ENCODE measurements at places on chromosomes 4 and X.

DNA sequence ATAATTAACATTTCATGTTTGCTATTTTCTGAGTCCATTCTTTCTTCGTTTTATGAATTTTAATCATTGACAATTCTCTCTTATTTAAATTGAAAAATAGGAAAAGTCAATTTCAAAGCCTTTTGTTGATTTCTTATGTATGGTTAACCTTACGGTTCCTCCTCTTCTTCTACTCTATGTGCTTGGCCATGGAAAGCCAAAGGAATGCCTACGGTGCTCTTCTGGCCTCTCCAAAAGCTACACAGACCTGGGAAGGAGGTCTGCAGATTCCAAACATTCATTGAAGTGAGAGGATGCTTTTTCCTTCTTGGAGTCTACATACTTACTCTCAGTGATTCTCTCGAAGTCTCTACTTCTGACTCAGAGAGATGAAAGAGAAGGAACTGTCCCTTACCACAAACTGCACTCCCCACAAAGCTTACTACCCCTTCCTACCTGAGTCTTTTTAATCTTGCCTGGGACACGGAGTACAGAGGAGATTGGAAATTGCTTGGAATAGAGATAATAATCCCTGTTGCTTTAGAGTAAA lies 863.1 kb upstream of the FTHL17 start:
- no peak for DNase-seq

DNA sequence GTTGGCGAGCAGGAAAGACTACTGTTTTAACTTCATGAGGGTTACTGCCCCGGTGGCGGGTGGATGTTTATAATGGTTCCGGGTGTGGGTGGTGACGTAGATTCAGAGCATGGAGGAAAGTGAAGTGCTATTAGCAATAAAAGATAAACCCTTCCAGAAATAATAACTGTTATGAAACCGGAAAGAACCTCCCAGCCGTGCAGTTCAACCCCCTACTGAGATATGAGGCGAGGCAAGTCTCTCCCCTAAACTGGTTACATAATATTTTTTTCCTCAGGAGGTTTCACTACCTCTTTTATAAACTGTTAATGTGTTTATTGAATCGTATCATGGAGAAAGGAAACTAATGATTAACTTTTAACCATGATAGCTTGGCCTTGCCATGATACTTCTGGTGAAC lies 33.9 kb upstream of the STIM2 start:
- peak; percentile 45 for DNase-seq

DNA sequence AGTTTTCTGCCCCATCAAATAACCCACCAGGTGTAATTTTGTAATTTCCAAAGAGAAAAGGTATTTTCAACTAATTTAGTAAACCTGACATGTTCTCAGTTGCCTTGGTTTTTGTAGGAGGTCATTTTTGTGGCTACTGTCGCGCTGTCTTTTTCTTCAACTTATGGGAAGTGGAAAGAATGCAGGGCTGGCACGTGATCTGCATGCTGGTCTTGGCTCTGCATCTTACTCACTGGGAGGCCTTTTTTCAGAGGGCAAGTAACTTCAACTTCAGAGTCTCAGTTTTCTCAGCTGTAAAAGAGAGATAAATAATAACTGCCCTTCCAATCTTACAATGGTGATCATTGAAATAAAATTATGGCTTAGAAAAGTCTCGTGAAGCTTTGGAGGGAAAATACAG lies 109.9 kb upstream of the SMIM10 start:
- peak; percentile 2 for DNase-seq

GRCh38 chr4:183872531-183872930 lies 32.6 kb upstream of the STOX2 start:
- DNase-seq: no peak

DNA sequence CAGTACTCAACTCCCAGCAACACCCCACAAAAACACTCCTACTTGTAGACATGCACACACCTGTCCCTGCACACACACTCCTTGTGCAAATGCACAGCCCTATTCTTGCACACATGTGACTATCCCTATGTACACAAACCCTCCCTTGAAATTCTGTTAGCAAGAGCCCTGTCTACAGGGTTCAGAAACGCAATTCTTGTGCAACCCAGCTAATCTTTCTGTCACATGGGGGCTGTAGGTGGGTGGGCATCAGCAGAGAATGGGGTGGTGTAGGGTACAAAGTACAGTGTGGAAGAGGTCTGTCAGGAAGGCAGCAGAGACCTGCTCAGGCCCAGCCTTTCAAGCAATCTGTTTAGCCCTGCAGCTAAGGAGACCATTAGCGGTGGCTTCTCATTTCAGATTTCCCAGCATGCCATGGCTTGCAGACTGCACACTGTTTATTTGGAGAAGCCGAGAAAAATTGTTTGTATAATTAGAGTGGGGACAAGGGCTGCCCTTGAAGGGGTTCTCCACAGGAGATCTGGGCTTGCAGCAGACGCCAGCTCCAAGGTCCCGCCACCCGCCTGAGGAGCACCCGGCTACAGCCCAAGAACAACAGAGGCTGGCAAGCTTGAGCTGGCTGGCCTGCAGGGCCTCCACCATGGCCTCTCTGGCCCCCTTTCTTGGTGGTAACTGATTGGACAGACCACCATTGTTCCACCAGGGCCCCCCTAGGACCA lies 144.0 kb upstream of the PJA1 start:
- no peak for DNase-seq

GRCh38 chrX:41148553-41148952 lies 63.3 kb downstream of the USP9X start:
- no peak for DNase-seq

DNA sequence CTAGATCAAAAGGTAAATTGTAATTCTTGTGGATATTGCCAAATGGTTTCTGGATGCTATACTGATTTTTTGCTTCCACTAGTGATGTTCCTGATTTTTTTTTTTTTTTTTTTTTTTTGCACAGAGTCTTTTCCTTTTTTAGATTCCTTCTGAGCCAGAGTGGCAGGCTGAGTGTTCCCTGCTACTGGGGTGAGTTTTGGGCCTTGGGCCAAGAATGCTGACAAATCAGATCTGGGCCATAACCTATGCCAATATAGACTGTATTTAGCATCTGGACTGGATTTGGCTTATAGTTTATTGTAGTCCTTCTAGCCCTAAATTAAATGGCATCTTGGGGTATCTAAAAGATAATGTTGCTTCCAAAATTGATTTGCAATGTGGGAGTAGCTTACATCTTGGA lies 52.8 kb downstream of the REPS2 start:
- DNase-seq: no peak

DNA sequence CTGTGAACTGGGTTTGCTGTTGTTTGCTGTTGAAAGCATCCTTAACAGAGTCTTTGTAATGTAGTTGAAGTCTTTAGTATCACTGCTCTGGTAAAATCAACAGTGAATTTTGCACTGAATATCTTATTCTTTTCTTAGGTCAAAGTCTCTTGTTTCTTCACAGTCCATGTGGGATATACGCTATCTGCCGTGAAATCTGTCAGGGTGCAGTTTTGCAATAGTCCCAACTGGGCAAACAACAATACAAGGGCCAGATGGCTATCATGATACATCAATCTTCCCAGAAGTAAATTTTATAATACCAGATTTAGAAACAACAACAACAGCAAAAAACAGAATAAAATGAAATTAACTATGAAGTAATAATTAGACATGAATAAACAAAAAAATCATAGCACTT lies 123.5 kb downstream of the PPARGC1A start:
- DNase-seq: no peak

DNA sequence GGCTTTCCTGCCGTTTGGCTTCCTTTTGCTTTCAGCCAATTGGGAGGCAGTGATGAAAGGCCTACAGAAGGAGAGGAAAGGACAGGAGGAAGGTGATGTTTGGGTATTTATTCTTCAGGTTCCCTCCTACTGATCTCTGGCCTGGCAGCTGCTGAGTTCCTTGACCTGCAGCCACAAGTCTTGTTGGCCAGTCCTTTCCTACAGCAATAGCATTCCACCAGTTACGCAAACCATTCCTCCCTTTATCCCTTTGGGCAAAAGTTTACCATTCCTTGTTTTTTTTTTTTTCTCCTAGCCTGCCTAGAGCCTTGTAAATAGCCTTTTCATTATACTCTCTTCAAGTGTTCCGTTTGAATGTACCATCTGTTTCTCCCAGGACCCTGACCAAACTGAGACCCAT lies 198.1 kb upstream of the FTHL17 start:
- no peak for DNase-seq

DNA sequence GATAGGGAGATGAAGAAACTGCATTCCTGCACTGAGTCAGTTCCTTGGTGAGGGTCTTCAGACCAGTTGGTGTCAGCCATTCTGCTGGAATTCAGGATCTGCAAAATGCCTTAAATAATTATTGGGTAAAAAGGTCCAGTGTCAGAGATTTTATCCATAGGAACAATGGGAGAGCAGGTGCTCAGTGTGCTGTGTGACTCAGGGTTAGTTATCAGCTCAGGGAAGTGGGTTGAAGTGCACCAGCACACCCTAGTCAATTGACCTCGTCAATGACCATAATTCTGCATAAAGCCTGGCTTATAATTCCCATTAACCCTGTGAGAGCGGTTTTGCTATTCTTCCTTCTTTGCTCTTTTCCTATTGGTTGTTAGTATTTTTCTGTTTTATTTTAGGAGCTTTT lies 37.3 kb downstream of the HERC6 start:
- no peak for DNase-seq

- no peak for DNase-seq
These were observed 153.0 kb downstream of the ASB9 start for GRCh38 chrX:15116900-15117299.

- DNase-seq: no peak
These were observed 13.6 kb upstream of the CLNK start for GRCh38 chr4:10698172-10698571.

DNA sequence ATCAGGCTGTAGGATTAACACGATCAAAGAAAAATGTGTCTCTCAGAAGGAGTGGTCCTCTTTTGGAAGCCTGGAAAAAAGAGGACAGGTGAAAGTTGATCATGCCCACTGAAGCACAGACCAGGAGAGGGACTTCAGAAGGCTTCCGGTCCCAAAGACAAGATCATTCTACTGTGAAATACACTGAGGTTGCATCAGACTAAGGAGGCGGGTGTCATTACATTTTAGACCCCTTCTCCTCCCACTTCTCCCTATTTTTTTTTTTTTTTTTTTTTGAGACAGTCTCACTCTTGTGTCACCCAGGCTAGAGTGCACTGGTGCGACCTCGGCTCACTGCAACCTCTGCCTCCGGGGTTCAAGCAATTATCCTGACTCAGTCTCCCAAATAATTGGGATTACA lies 67.5 kb downstream of the RBM47 start:
- DNase-seq: no peak

- no peak for DNase-seq
These were observed 373.3 kb downstream of the IDS start for GRCh38 chrX:149131774-149132173.

DNA sequence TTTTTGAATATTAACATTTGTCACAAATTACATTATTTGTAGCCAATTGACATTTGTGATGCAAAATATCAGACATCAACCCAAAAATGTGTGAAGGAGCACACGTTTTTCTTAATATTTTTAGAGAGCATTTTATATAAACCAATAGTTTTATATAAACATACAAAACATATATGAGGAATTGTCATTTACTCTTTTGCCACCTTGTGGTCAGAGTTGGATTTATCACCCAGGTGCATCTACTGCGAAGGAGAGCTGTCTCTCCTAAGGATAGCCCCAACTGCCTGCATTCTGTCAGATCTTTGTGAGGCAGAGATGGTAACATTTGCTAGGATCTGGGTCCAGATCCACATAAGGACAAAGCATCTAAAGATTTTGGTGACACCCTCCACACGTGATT lies 2.5 kb upstream of the USP27X start:
- no peak for DNase-seq

GRCh38 chr4:15385928-15386327 lies 41.9 kb upstream of the C1QTNF7 start:
- DNase-seq: no peak

DNA sequence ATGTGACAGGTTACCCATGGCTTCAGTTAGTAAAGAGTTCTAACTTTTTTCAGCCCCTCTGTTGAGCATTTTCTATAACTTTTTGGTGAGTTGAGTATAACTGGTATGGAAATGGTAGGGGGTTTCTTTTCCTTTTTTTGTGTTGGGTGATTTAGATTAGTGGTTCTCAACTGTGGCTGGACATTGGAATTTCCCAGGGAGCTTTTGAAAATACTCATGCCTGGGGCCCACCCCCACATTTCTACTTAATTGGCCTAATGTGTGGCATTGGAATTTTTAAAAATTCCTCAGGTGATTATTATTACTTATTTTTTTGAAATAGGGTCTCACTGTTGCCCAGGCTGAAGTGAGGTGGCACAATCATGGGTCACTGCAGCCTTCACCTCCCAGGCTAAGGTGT lies 21.9 kb downstream of the SMS start:
- DNase-seq: no peak

DNA sequence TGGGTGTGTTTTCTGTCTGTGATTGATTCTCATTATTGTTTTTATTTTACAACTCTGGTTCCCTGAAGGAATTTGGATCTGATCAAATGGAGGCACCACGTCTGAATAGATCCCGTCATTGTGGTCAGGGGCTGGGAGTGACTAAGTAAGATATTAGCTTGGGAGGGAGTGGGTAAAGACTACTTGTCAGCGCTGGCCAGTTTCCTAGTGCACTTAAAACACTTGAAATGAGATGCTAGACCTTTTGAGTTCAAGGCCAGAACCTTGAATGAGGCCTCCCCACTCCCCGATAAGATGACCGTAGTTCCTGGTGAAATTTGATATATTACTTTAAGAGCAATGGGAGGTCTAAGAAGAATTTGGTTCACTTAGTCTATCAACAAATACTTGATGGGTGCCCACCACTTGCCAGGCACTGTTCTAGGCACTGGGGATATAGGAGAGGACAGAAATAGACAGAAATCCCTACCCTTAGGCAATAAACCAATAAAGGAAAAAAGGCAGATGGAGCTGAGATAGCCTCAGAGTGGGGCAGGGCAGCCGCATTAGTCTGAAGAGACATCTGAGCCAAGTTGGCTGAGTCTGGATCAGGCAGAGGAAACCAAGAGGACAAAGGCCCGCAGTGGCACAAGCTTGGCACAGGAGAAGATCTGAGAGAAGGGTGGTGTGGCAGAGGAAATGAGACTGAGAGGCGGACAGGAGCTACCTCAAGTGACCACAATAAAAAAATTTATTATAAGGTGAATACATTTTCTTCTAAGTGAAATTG lies 11.8 kb downstream of the FAM184B start:
- DNase-seq: no peak

DNA sequence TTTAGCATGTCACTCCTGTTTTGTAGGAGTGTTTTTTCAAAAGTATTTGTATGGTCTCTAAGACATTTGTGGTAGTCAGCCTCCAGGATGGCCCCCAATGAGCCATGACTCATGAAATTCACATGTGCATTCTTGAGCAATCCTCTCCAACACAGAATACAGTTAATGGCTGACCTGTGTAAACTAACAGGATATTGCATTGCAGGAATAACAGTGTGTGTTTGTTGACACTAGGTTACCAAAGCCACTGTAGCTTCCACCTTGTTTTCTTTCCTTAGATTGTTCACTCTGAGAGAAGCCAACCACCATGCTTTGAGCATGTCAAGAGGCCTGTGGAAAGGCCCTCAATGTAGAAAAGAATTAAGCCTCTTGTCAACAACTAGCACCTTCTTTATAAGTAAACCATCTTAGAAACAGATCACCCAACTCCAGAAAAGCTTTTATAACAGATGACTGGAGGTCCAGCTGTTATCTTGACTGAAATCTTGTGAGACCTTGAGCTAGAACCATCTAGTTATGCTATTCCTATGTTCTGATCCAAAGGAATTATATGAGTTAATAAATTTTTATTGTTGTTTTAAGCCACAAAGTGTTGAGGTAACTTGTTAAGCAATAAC lies 28.5 kb downstream of the TBCK start:
- peak; percentile 88 for DNase-seq

All from brain pericyte (primary cell).